ENCODE measurements at places on chromosomes 12 and 14.

GRCh38 chr12:41924111-41924510 lies 220.6 kb downstream of the GXYLT1 start:
- no peak for DNase-seq

GRCh38 chr14:36663404-36664321 lies 2.0 kb downstream of the PAX9 start:
- DNase-seq: no peak

- DNase-seq: no peak
These were observed 7.5 kb downstream of the NTF3 start for GRCh38 chr12:5439371-5439771.

GRCh38 chr14:68391311-68392014 lies 401.4 kb downstream of the ZFP36L1 start:
- DNase-seq: no peak

DNA sequence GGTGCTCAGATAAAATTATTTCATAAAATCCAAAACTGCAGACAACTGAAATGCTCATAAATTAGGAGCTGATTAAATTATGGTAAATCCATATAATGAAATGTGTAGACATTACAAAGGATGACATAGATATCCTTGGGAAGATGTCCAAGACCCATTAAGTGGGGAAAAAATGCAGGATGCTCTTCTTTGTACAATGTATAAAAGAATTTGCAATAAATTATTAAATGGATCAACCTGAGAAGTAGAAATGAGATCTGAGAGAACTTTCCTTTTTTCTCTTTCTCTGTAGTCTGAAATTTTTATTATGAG lies 336.4 kb upstream of the E2F7 start:
- no peak for DNase-seq

- DNase-seq: no peak
These were observed 347.9 kb downstream of the BCAT1 start for GRCh38 chr12:24600996-24601395.

DNA sequence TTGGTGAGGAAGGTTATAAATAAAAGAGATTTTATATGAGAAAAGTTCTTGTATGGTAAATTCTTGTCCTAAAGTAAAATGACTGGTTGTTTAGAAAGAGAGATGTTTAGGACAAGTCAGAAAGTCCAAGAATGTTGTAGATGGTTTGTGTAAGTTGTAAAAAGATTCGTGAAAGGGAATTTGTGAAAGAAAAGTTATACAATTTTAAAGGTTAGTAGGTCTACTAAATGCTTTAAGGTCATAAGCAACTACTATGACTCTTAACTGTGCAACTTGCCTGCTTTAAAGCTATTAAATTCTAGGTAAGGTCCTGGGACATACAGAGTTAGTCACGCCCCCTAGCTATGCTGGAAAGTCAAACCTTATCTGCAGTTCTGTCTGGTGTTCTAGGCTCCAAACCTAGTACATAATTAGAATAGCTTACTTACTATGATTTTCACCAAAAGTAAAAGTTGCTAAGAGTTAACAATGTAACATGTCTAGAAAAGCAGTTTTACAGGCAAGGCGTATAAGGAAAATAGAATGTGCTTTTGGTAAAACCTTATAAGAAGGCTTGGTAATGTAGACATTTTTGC lies 11.2 kb upstream of the DHRS2 start:
- no peak for DNase-seq

- DNase-seq: no peak
These were observed 240.9 kb downstream of the ETNK1 start for GRCh38 chr12:22865822-22866221.

GRCh38 chr12:3041558-3042164 lies 35.5 kb upstream of the TSPAN9 start:
- DNase-seq: peak; percentile 84
